Chondrocyte (in vitro differentiated cells): ENCODE measurements at places on chromosomes 7 and 10. TPM values are rescaled to one million over a fixed set of nuclear protein-coding genes. Genes with fewer than 3 reads are reported as not detected.

GBX1 gene
- not detected in 3 replicates for total RNA-seq

ANKRD30A gene
- not detected in 3 replicates for total RNA-seq

NANOS1 gene
- total RNA-seq, result 3.8 to 9.7 TPM (median 4.5 TPM) in 3 replicates

SLC25A28 gene
- 26.4 to 46.7 TPM (median 31.9 TPM) in 3 replicates for total RNA-seq

SLC18A2 gene
- total RNA-seq, result not detected in 3 replicates

NPY4R2 gene
- total RNA-seq, result 0.53 TPM in 1 of 3 replicates, not detected in the others

CALHM1 gene
- total RNA-seq, result not detected in 3 replicates

CLDN4 gene
- total RNA-seq, result 0.35 to 0.80 TPM (median 0.51 TPM) in 3 replicates

SCRN1 gene
- total RNA-seq, result 111 to 129 TPM (median 129 TPM) in 3 replicates

GAD2 gene
- not detected in 3 replicates for total RNA-seq

ESYT2 gene
- 87.4 to 108 TPM (median 104 TPM) in 3 replicates for total RNA-seq

SAMD9 gene
- 4.2 to 13.8 TPM (median 5.0 TPM) in 3 replicates for total RNA-seq

AGR3 gene
- not detected in 3 replicates for total RNA-seq

DNA sequence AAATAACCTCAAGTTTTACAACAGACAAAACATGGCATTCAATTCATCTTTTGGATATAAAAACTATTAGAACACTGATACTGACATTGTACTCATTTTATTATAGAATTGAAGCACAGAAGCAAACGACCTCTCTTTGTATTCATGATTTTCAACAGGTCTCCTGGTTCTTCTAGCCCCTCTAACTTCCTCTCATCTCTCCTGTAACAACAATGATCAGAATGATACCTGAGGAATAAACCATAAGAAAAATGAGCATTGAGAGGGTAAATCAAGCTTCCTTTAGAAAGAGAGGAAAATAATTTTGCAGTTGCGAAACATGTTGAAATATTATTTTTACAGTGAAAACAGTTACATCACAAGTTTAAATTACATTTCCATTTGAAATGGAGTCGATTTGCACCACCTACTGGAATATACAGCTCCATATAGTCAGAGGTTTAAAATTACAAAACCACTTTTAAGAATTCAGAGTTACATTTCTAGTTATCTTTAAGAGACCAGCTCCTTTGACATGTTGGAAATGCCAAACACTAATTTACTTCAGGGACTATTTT is 17.5 kb upstream of the TEX36 start:
- DNase-seq, result no peak

DNA sequence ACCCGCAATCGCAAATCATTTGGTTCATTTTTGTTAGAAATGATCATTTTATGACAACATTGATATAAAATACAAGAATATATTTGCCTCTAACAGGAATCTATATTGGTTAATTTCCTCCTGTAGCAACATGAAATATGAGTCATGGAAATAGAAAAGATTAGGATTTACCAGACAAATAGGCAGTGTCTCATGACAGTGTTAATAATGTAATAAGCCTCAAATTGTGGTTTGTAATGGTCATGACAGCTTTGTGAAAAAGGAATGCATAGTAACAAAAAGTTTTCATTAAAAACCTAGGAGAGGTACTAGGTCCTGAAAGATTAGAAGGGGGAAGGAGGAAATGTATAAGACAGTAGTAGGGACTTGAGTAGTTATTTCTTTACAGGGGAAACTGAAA is 7.9 kb upstream of the SLK start:
- no peak for DNase-seq

DNA sequence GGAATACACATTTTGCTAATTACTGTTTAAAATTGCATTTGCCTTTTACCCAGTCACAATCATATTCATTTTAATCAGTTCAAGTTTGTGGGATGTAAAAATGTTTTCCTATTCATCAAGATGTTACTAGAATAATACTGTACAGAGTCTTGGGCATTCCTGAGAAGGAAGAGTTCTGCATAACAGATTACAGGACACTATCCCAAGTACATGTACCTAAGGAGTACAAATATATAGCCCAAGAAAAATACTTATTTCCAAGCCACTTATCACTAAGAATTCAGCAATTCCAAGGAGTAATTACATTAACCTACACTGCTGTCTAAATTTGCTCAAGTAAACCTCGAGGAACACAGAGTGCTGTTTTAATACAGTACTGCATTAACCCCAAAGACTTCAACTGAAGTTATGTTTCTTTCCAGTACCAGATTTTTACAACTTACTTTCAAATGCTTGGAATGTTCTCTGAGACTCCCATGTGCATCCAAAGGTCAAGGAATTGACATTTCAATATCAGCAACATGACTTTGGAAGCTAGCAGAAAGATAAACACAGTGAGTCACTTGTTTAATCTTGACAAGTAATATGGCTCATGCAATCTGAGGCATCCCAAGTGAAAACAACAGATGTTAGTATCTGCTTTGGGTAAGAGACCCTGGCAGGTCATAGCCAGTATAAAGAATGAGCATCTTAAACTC is 125.4 kb upstream of the BET1 start:
- no peak for DNase-seq

DNA sequence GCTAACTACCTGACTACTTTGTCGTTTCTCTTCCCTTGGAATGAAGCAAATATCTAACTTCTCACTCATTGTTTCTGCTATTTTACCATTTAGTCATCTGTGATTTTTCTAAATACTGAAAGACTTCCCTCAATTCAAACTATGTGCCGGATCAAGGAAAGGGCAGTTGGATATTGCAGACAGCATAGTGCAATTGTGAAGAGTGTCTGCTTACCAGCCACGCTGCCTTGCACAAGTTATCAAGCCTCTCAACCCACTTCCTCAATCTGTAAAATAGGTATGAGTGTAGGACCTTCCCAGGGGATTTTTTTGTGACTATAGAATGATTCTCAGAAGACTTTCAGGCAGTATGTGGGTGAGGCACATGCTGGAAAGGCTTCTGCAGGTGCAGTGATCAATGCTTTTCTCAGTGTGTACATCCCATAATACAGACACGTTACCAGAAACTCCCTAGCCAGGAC is 54.3 kb downstream of the EGFR start:
- DNase-seq, result no peak

DNA sequence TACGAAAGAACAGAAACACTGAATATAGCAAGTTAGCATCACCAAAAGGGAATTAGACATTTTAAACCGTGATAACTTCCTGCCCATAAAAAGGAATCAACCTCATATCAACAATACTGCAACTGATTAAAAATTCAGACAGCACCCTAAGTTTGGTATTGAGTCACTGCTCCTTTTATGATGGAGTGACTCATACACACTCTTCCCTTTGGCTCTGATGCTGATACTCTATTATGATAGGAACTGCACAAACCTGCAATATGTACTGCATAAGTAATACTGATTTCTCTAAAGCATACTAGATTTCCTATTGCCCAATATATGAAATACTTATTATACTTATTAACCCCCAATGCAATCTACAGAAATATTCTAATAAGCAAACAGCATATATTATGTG is 118.7 kb downstream of the PARD3 start:
- no peak for DNase-seq

GRCh38 chr10:80197972-80198916 is 7.1 kb downstream of the ANXA11 start:
- DNase-seq, result no peak

- DNase-seq, result no peak
These were observed 96.3 kb upstream of the TRIM24 start for GRCh38 chr7:138363721-138364120.

GRCh38 chr10:88657901-88658300 is 6.3 kb upstream of the LIPF start:
- no peak for DNase-seq

- no peak for DNase-seq
These were observed 811.5 kb downstream of the LRMDA start for GRCh38 chr10:76242956-76243355.

- no peak for DNase-seq
These were observed 11.0 kb downstream of the TLL2 start for GRCh38 chr10:96502561-96503282.

DNA sequence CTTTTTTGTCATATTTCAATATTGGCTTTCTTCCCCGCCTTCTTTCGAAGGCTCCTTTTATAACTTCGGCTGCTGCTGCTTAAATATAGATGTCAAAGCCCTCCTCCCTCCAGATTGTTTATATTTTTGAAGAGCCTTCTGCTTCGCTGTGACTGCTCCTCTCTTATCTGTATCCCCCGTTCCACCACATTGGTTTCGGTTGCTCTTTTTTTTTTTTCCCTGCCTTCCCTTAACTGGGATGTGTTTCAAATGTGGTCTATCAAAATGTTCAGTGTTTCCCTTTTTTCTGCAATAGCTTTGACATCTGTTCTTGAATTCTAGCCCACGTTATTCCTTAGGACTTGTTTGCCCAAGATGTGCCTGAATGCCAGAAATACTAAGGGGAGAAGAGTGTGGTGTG is 96.4 kb downstream of the CUX1 start:
- no peak for DNase-seq

GRCh38 chr10:22702348-22702747 is 12.0 kb downstream of the PIP4K2A start:
- DNase-seq, result no peak

DNA sequence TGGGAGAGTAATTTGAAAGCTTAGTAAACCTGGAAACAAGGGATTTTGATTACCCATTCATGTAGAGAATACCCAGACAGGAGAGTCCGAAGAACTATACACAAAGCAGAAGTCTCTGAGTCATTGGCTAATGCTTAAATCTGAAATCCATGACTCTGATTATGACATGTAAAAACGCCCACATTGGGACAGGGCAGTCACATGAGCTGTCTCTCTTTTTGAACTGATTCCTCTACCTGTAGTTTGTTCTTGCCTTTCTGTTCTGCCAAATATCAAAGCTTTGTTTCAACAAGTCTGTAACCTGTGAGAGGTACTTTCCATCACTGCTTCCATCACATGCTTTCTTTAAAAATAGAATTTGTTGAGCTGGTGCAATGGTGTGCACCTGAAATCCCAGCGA is 4.3 kb upstream of the GPNMB start:
- DNase-seq, result no peak

DNA sequence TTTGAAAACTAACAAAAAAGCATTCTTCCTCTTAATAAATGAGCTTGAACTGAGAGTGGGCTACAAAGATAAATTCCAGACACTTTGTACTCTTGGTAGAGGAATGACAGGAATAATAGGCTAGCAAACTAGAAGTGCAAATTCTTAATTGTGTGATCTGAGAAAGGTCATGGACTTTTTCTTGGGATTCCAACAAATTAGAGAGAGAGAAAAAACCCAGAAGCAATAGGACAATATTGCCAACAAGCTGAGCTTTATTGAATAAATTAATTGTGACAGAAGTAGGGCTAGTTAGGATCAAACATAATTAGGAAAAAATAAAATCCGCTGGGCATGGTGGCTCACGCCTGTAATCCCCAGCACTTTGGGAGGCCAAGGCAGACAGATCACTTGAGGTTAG is 41.4 kb upstream of the LAMB1 start:
- DNase-seq, result no peak
